CD4-positive, alpha-beta T cell treated with Interleukin-1 beta for 1 hour (primary cell): ENCODE measurements at places on chromosomes 2 and 18.

DNA sequence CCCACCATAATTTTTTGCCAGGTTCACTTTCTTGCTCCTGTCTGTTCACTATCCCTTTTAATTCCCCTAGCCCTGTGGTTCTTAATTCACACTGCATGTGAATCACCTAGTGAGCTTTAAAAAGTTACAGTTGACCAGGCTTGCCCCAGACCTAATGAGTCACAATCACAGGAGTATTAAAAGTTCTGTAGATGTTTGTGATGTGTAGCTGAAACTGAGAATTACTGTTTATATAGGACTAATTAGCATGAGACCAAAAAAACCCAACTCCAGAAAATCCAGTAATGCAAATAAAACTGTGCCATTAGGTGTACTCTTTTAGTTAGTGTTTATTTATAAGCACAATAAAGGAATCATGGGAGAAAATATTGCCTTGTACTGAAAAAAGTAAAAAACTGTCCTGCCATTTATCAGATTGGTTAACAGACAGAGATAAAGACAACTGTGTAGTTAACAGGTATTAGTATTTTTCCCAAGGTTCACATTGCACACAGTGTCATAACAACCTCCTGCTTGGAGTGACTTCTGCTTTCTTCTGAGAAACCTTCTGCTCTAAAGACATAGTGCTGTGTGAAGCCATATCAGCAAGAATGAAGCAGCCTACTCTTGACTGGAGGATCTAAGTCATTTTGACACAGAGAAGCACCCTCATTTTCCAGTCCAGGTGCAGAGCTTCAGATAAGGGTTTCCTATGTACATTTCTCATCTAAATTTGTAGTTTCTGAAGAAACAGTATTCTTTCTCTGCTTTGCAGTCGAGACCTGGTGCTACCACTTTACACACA is 39.0 kb downstream of the VAPA start:
- no peak for DNase-seq

DNA sequence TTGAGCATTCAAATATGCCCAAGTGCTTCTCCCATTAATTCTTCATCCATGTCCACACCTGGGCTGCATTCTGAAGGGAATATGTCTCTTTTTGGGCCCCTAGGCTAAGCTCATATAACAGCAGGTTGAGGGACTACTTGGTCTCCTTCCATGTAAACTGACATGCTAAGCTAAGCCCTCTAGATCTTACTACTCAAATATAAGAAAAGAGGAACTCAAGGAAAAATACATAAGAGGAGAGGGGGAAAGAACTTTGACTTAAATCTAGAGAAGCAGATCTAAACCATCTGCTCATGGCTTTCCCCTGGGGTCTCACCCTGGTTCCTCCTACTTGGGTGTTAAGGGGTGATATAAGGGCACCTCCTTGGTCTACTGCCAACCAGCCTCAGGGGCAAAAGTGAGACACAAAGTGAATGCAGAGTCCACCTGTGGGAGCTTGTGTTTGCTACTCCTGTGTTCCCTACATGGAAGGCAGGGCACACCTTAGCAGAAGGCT is 19.8 kb upstream of the NFU1 start:
- no peak for DNase-seq

- no peak for DNase-seq
Observed at GRCh38 chr18:62085756-62086155, 101.1 kb downstream of the PIGN start.

DNA sequence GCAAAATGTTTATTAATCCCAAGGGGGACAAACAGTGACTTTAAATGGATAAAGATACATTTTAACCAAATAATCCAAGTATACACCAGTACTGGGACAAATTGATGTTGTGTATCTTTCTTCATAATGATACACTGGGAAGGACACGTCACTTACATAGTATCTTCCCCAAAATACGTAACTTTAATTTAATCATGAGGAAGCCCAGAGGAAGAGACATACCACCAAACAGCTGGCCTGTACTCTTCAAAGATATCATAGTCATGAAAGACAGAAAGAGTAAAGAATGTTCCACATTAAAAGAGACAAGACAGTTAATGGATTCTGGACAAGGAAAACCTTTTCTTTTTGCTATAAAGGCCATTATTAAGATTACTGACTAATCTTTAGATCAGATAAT is 37.1 kb downstream of the AGFG1 start:
- no peak for DNase-seq

GRCh38 chr2:70733646-70734180 is 34.3 kb downstream of the ADD2 start:
- DNase-seq: no peak

DNA sequence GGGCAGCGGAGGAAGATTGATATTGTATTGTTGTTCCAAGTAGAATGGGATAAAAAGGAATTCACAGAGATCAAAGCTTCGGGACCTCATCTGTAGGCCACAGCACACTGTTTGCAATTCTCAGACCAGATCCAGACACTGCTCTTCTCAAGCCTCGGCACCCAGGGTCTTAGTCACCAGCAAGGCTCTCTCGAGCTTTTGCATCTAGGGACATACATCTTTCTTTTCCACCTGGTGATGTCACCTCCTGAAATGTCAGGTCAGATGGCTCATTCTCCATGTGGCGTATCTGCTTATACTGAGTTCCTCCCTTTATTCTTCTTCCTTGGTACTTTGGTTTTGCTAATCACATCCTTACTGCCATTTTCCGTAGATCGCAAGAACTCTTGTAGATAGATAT is 42.9 kb upstream of the SNTG2 start:
- no peak for DNase-seq

GRCh38 chr2:54964271-54964670 is 86.0 kb downstream of the RTN4 start:
- DNase-seq: no peak

- DNase-seq: no peak
Observed at GRCh38 chr2:148546270-148546669, 98.3 kb upstream of the EPC2 start.

DNA sequence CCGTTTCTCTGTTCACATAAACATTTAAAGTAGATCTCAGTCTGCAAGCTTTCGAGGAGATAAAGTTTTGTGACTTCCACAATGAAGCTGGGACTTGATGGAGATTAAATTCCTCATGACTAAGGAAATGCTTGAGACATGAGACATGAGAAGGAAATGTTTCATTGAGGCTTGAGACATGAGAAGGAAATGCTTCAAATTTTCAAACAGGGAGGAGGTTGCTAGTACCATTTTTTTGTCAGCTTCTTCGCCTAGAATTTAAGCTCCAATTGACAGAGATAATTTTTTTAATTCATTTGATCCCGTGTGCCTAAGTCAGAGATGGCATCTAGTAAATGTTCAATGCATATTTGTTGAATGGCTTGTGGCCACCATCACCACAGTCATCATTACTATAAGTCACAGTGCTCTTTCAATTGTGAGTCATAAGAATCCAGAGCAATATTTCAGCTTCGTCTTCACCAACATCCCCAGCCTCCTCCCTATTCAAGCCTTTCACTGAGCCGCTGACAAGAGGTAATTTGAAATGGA is 543 bp upstream of the MARCHF4 start:
- no peak for DNase-seq

DNA sequence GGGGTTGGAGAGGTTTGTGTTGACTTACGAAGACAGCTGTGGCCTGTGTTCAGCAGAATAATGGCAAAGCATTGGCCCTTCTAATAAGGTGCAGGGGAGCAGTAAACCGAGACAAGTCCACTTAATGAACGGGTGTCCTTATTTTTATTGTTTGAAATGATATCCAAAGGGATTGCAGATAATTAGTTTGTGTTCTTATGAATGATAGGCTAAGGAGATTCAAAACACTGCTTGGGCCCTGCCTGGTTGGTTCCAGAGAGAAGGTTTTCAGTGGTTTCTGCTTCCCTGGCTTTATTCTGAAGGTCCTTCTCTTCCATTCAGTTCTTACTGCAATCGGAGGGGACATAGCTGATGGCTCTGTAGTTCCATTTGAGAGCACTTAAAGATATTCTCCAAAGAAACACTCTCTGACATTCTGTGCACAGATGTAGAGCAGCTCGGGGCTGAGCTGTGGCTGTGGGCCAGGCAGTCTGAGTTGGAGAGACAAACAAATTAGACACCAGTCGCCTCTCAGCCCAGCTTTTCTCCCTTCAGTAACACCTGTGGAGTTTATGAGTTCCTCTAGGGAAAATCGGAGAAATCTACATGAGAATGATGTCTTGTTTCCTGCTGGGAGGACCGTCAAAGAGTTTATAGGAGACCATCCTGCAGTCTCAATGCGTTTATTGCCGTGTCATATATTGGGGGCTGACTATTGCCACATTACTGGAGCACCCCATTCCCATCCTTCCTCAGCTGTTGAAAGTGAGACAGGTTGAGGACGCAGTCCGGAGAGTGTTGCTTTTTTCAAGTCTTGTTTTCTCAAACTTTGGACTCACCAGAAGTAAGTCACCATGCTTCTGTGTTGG is 6.5 kb downstream of the GREB1 start:
- DNase-seq: no peak

DNA sequence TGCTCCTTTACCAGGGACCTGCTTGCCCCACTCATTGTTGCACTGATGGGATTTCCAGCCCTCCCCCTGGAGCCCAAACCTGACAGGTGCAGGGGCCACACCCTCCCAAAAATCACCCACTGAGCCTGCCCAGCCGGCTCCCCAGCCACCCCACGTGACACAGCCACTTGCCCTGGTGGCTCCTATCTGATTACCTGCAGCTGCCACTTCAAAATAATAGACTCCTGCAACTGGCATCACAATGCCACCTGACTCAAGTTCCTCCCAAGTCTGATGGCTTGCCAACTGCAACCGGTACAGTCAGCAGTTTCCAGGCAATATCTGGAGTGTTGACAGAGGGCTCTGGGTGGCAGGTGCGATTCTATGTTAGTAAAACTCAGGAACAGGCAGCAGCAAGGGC is 66.2 kb downstream of the CRACDL start:
- DNase-seq: peak; percentile 13

- DNase-seq: no peak
Observed at GRCh38 chr2:231936491-231936890, 10.3 kb upstream of the NPPC start.

DNA sequence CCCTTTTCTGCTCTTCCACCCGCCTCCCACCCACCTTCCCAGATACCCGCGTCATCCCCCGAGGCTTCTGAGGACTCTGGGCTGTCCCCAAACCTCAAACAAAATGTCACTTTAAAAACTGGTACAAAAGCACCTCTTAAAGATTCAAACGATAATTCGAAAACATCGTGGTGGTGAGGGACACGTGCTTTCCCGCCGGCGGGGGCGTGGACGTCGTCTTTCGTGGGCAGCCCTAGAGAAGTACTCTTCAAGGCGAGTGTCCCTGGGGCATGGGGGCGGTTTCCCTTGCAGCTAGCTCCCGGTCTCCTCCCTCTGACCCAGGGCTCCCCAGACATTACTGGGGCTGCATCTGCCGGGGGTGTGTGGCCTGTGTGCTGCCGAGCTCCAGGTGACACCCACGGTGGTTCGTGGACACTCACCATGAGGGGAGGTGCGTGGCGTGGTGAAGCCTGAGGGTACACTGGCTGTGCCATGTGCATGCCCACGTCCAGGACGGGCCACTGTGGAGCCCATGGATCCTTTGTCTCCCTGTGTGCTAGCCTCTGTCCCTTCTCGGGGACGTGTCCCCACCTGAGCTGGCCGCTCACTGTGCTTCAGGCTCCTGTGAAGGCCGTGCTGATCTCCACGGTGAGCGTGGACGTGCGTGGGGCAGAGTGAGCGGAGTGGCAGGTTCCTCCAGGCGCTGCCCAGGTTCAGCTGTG is 117.8 kb downstream of the NFATC1 start:
- no peak for DNase-seq

- DNase-seq: no peak
Observed at GRCh38 chr2:118249531-118249930, 161.3 kb downstream of the INSIG2 start.

GRCh38 chr2:145287736-145288135 is 767.8 kb upstream of the ZEB2 start:
- DNase-seq: no peak

DNA sequence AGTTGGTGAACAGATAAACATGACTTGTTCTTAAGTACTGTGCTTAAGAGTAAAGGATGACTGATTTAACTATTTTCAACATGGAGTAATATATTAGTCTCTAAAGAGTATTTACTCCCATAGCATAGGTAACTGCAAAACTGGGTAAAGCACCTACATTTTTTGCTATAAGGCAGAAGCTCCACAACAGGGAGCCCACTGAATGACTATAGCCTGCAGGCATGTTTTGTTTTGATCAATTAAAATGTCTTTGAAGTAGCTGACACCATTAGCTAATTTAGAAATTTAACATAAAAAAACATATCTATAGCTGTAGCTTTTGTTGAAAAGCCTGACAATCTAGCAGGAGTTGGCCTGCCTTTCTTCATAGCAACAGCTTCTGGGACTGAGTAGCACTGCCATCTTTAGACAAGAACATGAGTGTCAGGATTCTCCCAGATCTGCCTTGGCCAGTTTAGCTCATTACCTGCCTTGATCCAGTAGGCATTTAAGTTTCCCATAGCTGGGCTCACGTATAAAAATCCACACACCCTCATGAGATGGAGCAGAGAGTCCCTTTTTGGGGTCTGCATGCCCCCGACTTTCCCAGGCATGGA is 1935.1 kb upstream of the PIK3C3 start:
- DNase-seq: no peak

GRCh38 chr2:144707736-144708326 is 187.9 kb upstream of the ZEB2 start:
- no peak for DNase-seq

- DNase-seq: no peak
Observed at GRCh38 chr2:105910497-105911238, 166.0 kb downstream of the NCK2 start.

GRCh38 chr2:211453311-211453887 is 897.0 kb downstream of the CPS1 start:
- DNase-seq: no peak

- no peak for DNase-seq
Observed at GRCh38 chr2:203813684-203814083, 53.9 kb upstream of the CTLA4 start.

GRCh38 chr2:48148841-48149430 is 242.6 kb upstream of the FBXO11 start:
- DNase-seq: no peak

DNA sequence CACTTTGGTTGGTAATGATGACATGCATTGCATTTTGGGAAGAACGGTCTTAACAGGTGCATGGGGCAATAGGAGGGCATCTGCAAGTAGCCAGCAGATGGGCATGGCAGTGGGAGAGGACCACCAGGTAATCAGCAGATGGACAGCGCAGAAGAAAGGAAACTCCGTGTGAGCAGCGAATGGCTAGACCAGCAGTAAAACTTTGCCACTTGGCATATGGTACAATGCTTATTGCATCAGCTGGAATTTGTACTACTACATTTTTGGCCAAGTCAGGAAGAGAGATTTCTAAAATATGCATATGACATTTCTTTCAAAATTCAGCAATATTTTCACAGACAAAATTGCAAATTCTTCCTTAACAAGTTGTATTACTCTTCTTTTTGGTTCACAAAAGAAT is 768.5 kb downstream of the LRP1B start:
- DNase-seq: no peak

DNA sequence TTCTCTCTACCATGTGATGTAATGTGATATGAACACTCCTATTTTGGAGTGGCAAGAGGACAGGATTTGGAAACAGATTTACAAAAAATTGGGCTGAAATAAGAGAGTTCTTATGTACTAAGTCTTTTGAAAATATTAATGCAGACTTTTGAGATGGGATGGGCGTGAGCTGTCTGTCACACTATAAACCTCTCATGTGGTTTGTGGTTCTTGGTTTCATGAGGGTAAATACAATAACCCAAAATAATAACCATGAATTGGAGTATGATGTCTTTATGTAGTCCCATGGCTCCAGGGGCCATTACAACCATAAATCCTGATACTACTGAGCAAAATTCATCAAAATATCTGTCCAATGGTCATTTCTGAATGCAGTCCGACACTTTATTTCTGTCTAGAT is 668.0 kb downstream of the MBD2 start:
- no peak for DNase-seq

GRCh38 chr18:4060427-4061281 is 394.5 kb downstream of the DLGAP1 start:
- no peak for DNase-seq
